ENCODE measurements at places on chromosomes 7 and 10.

DNA sequence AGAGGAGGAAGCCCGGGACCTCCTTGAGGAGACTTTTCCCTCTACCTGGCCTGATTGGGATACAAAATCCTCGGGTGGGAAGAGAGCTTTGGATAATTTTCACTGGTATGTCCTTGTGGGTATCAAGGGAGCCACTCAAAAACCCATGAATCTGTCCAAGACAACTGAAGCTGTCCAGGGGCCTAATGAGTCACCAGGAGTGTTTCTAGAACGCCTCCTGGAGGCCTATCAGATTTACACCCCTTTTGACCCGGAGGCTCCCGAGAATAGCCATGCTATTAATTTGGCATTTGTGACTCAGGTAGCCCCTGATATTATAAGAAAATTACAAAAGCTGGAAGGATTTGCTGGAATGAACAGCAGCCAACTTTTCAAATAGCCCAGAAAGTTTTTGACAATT is 38.6 kb downstream of the ZNF25 start:
- DNase-seq = no peak

DNA sequence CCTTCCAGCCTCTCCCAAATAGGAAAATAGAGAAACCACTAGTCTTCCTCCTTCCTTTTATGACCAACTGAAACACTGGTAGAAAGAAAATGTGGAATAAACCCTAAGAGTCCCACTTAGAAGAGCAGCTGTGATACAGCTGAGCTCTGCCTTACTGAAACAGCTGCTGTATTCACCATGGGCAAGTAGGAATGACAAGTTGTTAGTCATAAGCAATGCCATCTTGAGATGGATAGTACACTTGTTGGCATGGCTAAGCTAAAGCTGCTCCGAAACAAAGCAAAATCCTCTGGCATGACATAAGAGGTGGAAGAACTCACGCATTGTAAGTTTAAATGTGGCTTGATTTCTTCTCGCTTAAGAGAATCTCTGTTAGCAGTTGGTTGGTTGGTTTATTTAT is 48.3 kb upstream of the TMEM236 start:
- no peak for DNase-seq

GRCh38 chr10:42960491-42960990 is 116.3 kb upstream of the RET start:
- no peak for DNase-seq

- DNase-seq = no peak
Observed at GRCh38 chr7:19439517-19439916, 269.3 kb downstream of the POLR1F start.

DNA sequence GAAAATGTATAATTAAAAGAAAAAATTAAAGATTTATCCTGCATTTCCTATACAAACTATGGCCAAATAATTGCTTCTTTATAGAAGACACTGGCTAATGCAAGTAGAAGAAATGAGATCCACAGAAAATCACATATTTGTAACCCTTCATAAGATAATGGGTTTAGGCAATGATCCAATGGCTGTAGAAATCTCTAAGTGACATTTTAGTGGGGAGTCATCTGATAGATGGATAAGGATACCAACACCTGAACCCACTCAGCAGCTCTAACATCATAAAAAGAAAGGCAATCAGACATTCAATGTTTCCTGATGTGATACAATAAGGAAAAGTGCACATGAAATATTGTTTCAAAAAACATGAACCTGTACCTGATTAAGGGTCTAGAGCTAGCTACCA is 297.5 kb downstream of the CXCL12 start:
- DNase-seq = no peak

DNA sequence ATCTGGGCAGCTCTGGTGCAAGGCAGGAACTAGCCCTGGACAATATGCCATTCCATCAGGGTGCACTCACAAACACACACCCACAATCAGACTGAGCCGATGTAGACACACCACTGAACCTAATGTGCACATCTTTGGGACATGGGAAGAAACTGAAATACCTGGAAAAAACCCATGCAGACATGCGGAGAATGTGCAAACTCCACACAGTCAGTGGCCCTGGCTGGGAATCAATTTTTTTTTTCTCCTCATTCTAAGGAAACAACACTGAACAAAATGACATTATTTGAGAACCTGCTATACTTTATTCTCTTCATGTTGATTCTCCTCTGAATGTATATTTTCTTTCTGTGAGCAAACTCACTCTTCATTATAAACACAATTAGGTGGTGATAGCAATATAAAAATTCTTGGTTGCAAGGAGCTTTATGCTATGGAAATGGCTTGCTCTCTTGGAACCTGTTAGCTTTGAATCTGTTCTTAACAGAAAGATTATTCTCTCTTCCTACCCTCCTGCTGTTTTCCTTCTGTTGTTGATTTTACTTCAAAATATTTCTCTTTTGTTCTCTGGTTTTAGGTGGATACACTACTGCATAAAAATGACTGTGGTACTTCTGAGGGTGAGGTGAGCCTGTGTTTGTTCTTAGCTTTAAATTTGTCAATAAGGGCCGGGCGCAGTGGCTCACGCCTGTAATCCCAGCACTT is 33.0 kb upstream of the MICU1 start:
- no peak for DNase-seq

GRCh38 chr7:135645296-135645904 is 16.9 kb upstream of the STMP1 start:
- DNase-seq = peak; percentile 46

DNA sequence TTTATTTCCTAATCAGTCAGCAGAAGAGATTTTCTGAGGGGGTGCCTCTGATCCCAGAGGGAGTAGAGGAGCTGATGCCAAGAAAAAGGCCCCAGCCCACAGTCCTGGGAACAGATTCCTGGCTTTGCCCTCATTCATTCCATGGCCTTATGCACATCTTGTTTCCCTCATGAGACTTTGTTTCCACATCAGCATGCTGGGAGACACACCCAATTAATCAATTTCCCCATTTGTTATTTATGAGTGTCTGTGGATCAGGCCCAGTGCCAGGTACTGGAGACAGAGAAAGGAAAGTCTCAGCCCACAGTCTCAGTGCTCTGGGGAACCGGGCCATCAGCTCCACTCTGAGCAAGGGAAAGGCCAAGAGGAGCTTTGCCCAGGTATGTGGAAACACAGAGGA is 496.2 kb upstream of the ZMIZ1 start:
- no peak for DNase-seq

DNA sequence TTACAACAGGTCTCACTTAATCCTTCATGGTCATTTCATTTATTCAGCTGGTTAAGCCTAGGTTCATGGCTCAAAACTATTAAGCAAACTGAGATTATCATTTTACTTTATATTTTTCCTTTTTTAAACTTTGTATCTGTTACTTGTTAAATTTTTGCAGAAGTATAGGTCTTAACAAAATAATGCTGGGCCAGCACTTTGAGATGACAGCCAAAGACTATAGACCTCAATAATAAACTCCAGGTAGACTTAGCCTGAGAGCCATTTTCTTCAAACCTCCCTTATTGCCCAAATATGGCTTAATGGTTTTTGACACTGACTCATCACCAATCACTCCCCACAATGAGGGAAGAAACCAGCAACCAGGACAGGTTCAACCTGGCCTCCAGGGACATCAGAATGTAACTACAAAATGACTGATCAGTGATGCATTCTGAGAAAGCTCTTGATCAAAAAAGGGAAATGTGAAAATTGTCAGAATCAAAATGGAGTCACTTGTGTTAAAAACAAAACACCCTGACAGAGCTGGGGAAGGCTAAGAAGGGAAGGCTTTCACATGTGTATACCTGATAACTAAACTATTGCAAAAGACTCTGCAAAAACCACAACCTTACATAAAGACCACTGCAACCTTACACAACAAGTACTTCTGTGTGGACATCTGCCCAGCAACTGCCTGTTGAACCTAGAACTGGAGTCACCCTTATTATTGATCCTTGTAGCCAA is 2.1 kb upstream of the CCDC126 start:
- DNase-seq = no peak

- no peak for DNase-seq
Observed at GRCh38 chr7:136845899-136846465, 22.5 kb upstream of the CHRM2 start.

- no peak for DNase-seq
Observed at GRCh38 chr7:101714097-101714496, 85.0 kb upstream of the MYL10 start.

GRCh38 chr10:85238676-85239075 is 910.3 kb downstream of the CCSER2 start:
- DNase-seq = no peak

GRCh38 chr7:40551685-40552576 is 417.1 kb downstream of the SUGCT start:
- DNase-seq = no peak
